Amniotic epithelial cell (primary cell): ENCODE measurements at places on chromosomes 12 and 14.

GRCh38 chr14:50231475-50232275 lies at the start of gene SOS2:
TSS of gene SOS2 (minus strand) at chr14:50231578. CDS start at chr14:50231283, 295 bp downstream.
- peak; percentile 68 for DNase-seq

- peak; percentile 69 for DNase-seq
Observed at GRCh38 chr12:93943780-93944179, 204.6 kb upstream of the PLXNC1 start.

DNA sequence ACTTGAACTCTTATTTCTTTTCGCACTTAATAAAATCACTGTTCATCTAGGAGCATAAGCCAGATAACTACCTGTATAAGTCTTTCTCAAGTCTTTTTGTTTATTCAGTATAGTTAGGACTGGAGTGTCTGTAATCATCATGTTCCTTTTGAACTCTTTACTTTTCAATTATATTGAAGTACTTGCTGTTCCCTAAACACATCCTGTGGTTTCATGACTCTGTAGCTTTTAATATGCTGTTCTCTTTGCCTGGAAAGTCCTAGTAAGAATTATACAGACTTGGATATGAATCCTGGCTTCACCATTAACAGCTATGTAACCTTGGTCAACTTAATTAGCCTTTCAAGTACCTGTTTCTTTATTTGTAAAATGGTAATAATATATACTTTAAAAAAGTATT lies 88.2 kb downstream of the CCDC91 start:
- no peak for DNase-seq

- no peak for DNase-seq
Observed at GRCh38 chr12:69345077-69345476, 3.1 kb upstream of the LYZ start.

- DNase-seq, result peak; percentile 80
Observed at GRCh38 chr14:75831455-75831854, 150.3 kb downstream of the TGFB3 start.

GRCh38 chr12:119180380-119181040 lies 1.8 kb downstream of the HSPB8 start:
- peak; percentile 61 for DNase-seq

- no peak for DNase-seq
Observed at GRCh38 chr12:79871621-79872020, 63.3 kb downstream of the PPP1R12A start.

DNA sequence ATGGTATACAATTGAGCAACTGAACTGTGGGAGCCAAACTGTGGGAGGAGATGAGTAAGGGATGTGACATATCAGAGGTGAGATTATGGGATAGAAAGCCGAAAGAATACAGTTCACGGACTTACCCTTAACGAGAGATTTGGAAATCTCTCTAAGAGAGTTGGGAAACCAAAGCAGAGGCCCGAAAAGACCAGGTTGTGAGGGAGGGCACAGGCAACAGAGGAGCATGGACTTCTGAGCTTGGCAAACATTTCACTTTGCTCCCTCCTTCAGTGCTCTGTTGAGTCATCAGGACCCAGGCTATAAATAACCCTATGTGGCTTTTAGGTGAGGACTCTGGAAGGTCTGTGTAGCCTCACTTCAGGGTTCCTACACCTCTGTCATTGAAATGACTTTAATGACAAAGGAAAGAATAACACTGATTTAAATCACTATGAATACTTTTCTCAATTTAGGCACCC lies 120.6 kb downstream of the TGFB3 start:
- DNase-seq, result peak; percentile 97

DNA sequence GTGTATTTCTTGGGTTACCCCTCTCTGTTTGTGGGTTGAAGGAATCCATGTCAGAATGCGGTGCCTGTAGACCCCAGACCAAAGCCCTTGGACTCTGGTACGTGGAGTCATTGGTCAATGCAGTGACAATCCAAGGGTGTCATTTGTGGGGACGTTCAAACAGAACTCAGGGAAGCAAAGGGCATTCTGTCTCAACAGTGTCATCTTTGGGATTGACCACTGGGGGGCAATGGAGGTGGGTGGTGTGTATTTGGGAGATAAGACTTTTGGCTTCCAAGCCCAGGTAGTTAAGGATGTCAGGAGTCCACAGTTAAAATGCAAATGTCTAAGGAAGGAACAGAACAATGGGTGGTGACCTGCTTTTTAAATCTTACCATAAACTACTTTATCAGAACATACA lies 54.6 kb upstream of the CCDC175 start:
- DNase-seq, result no peak

- DNase-seq, result peak; percentile 47
Observed at GRCh38 chr12:25557830-25558436, 4.8 kb upstream of the LMNTD1 start.

GRCh38 chr12:13947276-13947946 lies 34.0 kb downstream of the GRIN2B start:
- no peak for DNase-seq

- no peak for DNase-seq
Observed at GRCh38 chr14:76968621-76969063, 59.9 kb downstream of the IRF2BPL start.

DNA sequence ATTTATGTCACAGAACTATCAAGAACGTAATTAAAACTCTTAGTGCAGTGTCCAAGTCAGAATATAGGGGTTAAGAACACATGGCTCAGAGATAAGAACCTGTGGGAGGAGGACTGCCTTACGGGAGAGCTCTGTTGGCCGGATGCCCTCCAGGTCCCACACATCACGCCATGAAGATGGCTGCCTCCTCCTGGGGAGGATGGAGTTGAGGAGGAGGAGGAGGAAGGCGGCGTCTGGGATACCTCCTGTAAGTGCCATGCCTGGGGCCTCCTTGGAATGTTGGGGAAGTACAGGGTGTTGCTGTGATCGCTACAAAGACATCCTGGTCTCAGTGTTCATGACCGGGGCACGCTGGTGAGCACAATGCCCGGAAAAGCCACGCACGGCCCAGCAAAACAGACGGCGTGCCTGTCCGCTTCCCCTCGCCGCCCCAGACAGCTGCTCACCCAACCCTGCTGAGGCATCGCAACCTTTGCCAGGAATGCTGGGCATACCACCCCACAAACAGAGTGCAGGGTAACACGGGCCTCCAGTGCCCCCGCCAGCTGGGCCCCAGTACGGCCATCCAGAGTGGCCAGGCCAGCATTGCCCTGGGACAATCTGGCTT lies 28.7 kb upstream of the CD9 start:
- DNase-seq, result peak; percentile 83

GRCh38 chr12:22626406-22626805 lies 1.4 kb downstream of the ETNK1 start:
- DNase-seq, result peak; percentile 41

- peak; percentile 45 for DNase-seq
Observed at GRCh38 chr12:26239852-26240815, 44.8 kb downstream of the SSPN start.

GRCh38 chr12:13851828-13852227 lies 129.6 kb downstream of the GRIN2B start:
- no peak for DNase-seq

GRCh38 chr14:39050389-39050788 lies 52.6 kb downstream of the SEC23A start:
- peak; percentile 97 for DNase-seq

GRCh38 chr12:115204957-115205754 lies 521.2 kb upstream of the TBX3 start:
- DNase-seq, result peak; percentile 86

DNA sequence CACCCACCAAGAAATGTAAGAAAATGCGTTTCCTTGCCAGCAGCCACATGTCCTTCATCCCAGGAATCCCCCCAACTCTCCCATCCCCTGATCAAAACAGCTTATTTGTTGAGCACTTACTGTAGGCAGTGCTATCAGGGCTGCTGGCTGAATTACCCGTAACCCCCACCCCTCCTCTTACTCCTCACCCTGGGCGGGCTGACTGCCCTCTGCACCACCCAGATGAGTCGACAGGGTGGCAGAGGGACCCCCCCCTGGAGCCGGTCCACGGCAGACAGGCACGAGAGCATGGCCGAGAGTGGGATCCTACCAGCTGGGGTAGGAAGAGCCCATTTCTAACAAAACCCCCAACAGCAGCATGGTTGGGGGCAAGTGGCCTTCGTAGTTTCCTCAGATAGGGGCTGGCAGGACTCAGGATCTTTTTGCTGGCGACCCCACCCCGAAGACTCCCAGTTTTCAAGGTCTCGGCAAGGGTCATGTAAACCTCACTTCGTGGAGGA lies 1.1 kb upstream of the RHOF start:
- DNase-seq, result no peak

DNA sequence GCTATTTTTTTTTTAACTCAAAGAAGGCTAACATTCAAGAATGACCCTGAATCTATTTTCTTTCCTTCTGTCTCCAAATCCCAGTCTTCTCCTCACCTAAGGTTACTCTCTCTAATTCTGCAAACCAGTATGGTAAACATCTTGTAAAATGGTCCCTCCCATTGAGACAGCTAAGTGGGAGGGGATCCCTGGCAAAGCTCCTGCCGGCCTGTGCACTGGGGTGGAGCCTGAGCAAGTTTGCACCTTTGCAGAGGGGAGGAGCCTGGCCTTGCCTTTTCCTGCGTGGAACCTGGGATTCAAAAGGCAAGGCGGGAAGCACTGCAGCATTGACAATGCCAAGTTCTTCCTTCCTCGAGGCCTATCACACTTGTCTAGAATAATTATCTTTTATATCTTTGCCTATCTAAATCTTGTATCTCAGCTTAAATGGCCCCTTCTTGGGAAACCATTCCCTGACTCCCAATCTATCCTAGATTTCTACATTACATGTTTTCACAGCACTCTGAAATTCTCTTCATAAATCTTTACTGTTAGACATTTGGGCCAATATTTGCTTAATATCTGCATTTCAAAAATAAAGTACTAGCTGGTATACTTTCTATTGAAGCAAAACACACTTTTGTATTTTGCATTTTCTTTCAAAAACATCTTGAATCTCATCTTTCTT lies 83.0 kb downstream of the EPS8 start:
- peak; percentile 70 for DNase-seq

DNA sequence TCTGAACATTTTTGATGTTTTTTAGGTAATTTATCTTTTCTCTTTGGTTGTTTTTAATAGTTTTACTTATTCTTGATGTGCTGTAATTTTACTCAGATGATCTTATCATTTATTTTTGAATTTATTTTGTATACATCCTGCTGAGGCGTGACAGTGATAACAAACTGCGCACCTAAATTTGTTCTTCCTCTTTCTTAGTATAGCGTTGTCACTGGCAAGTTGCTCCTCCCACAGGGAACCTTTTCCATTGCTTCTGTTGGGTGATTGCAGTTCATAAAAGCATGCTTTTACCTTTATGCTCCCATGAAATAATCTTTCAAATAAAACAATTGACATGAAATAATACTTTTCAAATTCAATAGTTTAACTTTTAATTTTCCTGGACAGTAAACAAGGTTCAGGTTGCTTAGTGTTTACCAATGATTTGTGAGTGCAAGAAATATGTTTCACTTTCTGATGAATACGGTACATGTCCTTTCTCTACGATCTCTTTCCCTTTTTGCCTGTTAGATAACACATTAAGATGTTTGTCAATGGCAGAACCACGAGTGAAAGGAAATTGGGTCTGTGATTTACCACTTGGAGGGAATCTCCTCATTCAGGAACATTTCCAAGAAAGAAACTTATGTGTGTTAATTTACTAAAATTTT lies 223.3 kb downstream of the CCDC91 start:
- no peak for DNase-seq

- DNase-seq, result peak; percentile 42
Observed at GRCh38 chr12:123075646-123076171, 75.2 kb downstream of the PITPNM2 start.

DNA sequence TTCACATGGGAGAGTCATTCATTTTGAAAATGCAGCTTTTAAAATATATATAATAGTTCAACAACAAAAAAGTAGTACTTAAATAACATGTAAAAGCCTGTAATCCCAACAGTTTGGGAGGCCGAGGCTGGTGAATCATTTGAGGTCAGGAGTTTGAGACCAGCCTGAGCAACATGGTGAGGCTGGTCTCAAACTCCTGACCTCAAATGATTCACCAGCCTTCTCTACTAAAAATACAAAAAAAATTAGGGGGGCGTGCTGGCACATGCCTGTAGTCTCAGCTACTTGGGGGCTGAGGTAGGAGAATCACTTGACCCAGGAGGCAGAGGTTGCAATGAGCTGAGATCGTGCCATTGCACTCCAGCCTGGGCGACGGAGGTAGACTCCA lies 256.3 kb upstream of the RGS6 start:
- peak; percentile 37 for DNase-seq

- DNase-seq, result peak; percentile 83
Observed at GRCh38 chr12:2183556-2184541, 131.1 kb downstream of the CACNA1C start.
